CD8-positive, alpha-beta T cell (primary cell): ENCODE measurements at places on chromosomes 5 and 9.

DNA sequence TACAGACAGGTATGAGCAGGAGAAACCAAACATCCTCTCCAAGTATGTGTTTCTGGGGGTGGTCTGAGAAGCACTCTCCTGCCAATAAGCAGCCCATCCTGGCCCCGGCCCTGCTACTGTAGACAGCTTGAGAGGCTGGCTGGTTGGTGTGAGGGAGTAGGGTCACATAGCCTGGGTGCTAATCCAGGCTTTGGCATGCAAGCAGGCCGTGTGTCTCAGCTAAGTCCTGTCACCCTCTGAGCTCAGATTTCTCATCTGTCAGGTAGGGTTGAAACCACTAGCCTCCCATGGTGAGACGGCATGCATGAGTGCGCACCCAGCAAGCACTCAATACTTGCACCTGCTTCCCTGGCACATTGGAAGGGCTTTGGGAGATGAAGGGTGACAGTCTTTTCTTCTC lies 49.8 kb upstream of the PHYKPL start:
- DNase-seq, result no peak

DNA sequence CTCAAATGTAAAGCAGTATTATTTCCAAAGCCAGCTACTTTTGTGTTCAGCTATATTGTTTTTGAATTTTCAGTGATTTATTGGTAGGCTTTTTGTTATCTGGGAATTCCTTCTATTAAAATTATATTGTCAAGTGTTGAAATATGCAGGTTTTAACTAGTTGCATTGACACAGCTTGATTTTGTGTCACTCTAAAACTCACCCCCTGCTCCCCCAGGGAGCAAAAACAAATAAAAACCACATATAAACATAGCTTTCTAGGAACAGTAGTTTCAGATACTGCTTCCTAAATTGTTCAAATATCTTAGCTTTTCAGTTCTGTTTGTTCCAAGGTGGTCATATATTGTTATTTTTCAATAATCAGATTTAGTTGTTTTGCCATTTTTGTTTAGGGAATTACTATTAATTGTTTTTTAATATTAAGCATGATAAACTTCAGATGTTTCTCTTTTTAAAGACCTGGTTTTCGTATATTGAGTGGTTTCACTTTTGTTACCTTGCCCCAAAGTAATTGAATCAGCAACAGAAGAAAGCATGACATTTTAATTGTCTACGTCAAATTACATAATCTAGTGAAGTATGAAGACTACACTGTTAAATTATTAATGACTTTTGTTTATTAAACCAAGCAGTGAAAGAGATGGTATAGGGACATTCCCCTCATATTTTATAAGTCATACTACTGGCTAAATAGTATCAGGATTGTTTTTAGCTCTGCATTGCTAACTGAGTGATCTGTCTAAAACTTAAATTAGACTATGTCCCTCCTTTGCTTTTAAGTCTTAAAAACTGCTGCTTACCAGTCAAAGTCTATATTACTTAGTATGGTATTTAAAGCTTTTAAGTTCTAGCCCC lies 43.4 kb downstream of the ERBIN start:
- no peak for DNase-seq

- peak; percentile 4 for DNase-seq
These were observed at the start of gene ZNF883 for GRCh38 chr9:113011911-113012381. Gene ZNF883 (minus strand): TSS chr9:113012192.

- DNase-seq, result no peak
These were observed 81.3 kb downstream of the IZUMO3 start for GRCh38 chr9:24464319-24464951.

DNA sequence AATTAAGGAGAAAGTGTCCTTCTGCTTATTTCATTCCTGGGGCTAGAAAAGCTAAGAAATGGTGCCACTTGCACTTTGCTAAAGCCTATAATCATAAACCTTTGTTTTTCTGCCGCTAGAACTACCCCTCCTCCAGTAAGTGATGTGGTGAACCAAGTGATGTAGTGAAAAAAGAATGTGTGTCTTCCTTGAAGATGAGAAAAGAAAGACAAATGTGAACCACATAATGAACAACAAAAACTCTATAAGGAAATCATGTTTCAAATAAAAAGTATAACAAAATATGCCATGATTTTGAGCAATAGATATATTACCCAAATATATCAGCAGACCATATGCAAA lies 179.0 kb upstream of the SGCD start:
- DNase-seq, result no peak

DNA sequence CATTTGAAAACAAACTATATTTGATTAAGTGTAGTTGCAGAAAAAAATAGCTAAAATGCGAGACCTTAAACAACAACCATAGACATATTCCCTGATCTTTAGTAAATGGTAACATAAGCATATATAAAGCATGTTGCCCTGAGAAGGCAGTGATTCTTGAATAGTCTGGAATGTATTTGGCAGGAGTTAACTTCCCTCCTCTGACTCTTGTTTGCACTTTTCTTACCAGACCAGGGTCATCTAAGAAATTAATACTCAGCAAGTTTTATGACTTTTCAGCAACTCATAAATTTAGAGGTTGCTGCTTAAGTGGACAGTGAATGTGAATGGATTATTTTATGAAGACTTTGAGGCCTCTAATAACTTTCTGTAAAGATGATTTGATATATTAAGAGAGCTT lies 55.3 kb upstream of the NUDT12 start:
- DNase-seq, result no peak

DNA sequence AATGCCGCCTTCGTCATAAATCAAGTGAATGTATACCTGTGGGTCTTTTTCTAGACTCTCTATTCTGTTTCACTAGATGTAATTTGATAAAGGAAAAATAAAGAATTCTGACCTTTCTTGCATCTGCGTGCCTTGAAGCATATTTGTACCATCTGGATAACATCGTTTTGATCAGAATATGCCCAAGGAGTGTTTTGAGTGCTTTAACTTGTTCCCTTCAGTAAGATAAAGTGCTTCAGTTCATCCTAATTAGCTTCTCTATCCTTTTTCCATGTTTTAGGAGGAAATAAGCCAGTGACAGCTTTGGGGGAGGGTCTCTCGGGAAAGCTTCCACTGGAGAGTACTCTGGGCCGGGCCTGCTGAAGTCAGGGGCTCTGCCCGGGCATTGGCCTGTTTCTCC lies 113.5 kb upstream of the DAP start:
- DNase-seq, result no peak
